ENCODE measurements at places on chromosomes 1 and 21.
A peak's percentile ranks its signal among the peaks of the same experiment; 100 is the strongest.

- DNase-seq, result no peak
Measured at GRCh38 chr1:222732216-222733159, 4.5 kb upstream of the FAM177B start.

DNA sequence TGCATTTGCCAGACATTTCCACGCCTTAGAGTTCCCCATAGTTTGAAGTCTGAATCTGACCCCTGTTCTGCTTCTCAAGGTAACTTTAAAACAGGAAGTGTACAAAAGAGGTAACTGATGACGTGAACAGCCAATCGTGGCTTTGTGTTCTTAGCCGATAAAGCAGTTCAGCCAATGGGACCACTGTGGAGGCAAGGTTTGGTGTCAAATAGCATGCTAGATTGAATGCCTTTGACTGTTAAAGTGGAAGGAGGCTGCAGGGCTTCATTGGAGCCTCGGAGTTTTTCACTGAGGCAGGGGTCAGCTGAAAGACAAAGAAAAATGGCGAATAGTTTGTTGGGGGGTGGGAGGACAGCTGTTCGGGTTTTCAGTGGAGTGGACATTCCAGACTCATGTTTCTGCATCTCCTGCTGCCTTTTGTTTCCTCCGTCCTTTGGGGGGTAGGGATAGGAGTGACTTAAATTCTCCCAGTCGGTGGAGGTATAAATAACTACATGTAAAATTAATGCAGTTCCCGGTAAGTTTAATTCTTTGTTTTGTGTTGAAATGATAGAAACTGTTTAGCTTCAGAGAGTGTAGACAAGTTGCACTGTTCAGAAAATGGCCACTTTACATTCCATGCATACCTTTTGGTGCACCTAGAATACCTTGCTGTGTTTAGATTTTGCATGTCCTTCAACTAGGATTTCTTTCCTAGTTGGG lies 17.7 kb downstream of the NFYC start:
- DNase-seq, result peak; percentile 60

DNA sequence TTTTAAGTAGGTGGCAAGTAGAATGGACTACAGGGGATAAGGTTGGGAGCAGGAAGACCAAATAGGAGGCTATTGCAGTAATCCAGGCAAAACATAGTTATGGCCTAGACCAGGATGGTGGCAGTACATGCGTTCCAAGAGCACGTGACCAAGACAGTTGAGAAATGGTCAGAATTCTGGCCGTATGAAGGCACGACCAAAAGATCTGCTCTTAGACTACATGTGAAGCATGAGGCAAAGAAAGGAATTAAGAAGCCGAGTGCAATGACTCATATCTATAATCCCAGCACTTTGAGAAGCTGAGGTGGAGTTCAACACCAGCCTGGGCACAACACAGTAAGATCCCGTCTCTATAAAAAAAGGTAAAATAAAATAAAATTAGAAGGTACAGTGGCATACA lies 71.3 kb downstream of the LUZP1 start:
- no peak for DNase-seq

GRCh38 chr1:109806733-109807400 lies 43.1 kb upstream of the EPS8L3 start:
- DNase-seq, result no peak

GRCh38 chr21:14889080-14889810 lies 175.6 kb downstream of the NRIP1 start:
- DNase-seq, result no peak

DNA sequence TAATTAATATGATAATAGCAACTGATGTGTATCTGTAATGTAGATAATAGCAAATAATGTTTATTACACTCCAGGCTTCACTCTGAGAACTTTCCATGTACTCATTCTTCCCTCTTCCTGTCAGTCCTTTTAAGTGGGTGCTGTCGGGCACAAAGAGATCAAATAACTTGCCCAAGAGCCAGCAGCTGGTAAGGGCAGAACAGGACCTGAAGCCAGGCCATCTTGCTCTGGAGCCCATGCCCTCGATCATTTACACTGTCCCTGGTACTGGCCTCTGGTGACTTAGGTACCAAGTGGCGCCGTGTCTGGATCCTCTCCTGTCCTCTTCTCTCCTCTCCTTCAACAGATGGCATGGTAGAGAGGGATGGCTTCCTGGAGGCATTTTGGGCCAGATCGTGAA lies 97.2 kb downstream of the VPS13D start:
- DNase-seq, result no peak

GRCh38 chr1:8263791-8264190 lies 54.1 kb upstream of the SLC45A1 start:
- no peak for DNase-seq

DNA sequence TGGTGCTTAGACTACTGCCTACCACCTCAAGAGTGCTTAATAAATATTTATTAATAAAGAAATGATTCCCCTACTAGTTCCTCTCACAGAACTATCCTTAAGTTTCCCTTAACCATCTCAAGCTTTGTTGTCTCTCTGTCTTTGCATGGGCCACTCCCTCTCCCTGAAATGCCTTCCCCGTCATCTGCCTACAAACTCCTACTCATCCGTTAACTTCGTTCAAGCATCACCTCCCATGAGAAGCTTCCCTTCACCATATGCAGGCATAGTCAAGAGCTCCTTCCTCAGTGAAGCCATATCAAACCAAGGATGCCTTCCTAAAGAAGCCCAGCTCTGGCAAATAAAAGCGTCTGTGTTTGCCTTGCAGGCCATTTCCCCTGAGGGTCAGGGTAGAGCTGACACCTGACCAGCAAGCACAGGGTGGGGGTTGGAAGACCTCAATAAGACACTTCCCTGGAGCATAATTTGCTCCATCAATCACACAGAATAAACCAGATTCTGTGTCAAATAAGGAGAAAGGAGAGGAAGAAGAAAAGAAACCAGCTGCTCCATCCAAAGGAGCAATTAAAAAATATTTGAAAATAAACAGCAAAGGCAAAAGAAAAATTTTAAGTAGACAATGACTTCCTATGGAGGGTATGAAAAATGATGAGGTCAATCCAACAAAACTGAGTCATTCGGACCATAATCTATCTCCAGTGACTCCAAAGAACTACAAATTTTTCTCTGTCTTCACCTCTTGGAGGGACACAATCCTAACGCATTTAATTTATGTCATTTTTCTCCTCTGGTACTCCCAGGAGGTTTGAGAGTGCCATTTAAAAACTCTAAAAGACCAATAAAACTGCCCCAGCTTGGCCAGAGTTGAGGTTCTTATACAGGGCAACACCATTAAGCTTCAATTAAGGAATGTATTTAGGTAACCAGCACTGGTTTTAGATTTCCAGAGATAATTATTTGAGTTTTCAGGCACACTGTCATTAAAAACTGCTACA lies 303.6 kb downstream of the KCNH1 start:
- no peak for DNase-seq

DNA sequence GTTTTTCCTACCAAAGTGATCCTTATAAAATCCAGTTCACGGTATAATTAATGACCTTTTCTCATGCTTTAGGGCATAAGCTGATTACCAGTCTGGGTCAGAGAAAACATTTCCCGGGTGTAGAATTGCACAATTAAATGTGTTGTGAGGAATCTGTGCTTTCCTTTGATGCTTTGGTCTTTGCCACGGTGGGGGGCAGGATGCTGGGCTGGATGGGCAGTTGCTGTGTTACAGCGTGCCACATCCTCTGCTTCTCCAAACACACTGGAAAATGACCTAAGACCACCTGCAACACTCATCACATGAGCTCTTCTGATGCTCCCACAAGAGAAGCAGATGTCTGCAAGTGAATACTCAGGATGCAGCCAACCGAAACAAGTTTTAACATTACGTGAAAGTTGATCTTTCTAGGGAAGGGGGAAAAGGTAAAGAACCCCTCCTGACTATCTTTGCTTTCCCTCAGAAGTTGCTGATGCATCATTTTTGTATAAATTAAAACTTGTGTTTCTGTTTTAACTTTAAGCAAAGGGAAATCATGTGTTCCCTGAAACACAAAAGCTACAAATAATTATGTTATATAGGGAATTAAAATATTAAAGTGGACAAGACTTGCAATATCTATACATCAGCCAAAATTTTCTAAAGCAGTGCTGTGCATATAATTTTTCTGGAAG lies 515.3 kb upstream of the NR5A2 start:
- DNase-seq, result no peak

DNA sequence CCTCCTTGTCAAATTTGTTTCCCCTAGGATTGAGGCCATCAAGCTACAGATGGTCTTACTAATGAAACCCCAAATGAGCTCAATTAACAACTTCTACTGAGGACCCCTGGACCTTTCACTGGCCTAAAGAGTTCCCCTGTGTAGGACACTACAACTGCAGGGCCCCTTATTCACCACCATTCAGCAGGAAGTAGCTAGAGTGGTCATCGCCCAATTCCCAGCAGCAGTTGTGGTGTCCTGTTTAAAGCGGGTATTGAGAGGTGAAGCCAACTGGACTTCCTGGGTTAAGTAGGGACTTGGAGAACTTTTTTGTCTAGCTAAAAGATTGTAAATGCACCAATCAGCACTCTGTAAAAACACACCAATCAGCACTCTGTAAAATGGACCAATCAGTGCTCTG lies 1466.9 kb downstream of the KCNT2 start:
- no peak for DNase-seq

DNA sequence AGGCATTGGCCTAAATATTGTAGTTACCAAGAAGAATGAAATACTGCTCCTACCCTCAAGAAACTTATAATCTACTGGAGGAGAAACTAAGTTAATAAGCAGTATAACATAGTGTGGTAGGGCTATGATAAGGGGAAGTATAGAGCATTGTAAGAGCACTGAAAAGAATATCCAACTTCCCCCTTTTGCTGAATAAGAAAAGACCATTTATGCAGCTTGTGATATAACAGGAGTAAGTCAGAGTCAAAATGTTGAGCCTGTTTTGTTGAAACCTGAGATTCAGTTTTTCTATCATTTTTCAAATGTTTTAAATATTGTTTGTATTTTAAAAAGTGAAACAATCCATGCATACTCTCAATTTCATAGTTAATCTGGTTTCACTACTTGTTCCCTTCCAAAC lies 48.3 kb upstream of the FCRL4 start:
- no peak for DNase-seq
